ENCODE measurements at places on chromosomes 6 and 20. TPM values are rescaled to one million over a fixed set of nuclear protein-coding genes. Genes with fewer than 3 reads are reported as not detected.
A peak's percentile ranks its signal among the peaks of the same experiment; 100 is the strongest.

DNA sequence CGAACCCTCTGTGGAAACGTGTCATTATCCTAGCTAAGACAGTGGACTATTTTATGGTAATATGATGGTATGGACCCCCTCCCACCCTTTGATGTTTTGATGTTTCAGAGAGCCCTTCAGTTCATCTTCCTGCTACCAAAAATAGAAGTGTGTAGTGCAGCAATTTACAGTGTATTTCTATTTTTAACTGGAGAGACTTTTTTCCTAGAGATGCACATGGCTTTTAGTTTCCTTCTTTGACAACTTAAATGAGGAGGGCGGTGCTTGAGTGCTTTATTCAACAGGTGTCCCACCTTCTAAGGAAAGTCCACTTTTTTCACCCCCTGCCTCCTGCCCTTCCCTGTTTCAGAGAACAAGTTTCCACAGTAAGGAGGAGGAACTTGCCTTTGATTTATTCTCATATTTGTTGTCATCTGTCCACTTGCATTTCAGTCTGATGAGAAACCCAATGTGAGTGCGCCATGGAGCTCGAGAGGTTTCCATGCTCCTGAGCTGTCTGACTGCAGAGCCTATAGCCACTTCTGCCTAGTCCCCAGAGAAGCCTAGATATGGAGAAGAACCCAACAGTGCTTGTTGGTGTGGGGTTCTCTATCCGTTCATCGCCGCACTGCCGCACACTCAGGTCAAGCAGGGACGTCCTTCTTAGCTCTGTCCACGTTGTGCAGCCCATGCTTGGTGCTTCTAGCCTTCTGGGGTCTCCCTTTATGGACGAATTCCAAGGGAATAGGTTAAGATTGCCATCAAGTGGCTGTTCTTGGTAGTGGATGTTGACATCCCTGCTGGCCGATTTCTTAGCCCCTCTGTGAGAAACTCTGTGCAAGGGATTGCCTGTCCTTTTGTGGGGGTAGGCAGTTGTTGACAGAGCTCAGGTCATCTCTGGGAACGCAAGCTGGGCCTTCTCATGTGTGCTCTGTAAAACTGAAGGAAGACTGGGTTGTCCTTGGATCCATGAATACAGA is 144.2 kb downstream of the JARID2 start:
- no peaks in the 10 kb centered on the region for H3K36me3 ChIP-seq
- DNase-seq: peak; percentile 60
- no peak overlapping the region for H3K27ac ChIP-seq
- H3K4me1 ChIP-seq: no peaks in the 10 kb centered on the region
- no peak overlapping the region for H3K4me3 ChIP-seq

- DNase-seq: no peak
- H3K4me1 ChIP-seq: peaks cover 58% of the 10 kb centered on the region
- peak overlapping the region; percentile 69 for H3K27ac ChIP-seq
- no peaks in the 10 kb centered on the region for H3K27me3 ChIP-seq
- H3K4me3 ChIP-seq: peak overlapping the region; percentile 89
- peaks cover 10% of the 10 kb centered on the region for H3K36me3 ChIP-seq
These were observed 796 bp upstream of the TUBB start for GRCh38 chr6:30719356-30719755.

- H3K4me1 ChIP-seq: no peaks in the 10 kb centered on the region
- H3K27ac ChIP-seq: no peak overlapping the region
- H3K36me3 ChIP-seq: no peaks in the 10 kb centered on the region
- no peaks in the 10 kb centered on the region for H3K27me3 ChIP-seq
These were observed 80.2 kb downstream of the LRFN2 start for GRCh38 chr6:40506954-40507353.

DNA sequence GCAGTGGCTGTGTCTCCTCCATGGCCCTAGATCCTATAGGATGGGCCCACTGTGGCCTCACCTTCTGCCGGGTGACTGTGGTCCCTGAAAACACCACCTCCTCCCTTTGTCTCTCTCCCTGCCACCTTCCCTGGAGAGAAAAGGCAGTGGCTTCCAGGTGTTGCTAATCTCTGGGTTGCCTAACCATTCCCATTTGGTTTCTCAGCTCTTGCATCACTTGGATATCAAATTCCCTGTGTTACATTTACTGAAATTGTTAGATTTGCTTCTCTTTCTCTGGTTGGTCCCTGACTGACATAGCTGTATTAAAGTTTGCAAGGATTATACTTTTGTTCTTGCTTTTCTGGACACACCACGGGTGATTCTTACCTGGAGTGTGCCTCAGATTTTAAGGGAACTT is 9.3 kb upstream of the ZFP64 start:
- no peak overlapping the region for H3K4me3 ChIP-seq
- H3K36me3 ChIP-seq: no peaks in the 10 kb centered on the region
- no peak for DNase-seq
- no peaks in the 10 kb centered on the region for H3K4me1 ChIP-seq
- no peak overlapping the region for H3K27ac ChIP-seq

DNA sequence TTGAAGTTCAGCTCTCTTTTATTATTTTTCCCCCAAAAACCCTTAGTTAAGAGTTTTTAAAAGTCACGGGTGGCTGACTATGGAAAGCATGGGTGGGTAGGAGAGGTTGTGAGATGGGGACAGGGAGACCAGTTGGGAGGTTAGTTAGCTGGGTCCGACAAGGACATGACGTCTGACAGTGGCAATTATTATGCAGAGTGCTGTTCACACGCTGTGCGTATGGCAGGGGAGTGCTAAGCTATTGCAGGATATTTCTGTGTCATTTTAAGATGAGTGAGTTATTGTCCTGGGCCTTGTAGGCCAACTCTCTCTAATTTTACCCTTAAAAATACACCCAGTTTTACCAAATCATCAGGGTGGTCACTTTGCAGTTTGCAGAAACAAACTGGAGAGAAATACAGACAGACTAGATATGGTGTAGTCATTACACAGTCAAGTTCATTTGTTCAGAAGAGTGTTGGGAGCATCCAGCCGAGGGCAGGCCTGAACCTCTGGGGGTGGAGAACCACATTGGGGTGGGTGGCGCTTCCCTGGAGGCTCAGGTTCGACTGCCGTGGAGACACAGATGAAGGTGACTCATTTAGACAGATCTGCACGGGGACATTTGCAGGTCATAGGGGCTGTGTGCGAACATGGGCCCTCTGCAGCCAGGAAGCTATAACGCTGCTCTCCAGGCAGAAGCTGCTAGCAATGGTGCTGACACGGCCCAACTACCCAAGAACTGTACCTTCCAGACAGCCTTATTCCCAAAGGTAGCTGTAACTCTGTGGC is 307.6 kb downstream of the QKI start:
- H3K4me3 ChIP-seq: no peak overlapping the region
- DNase-seq: no peak
- H3K27me3 ChIP-seq: no peaks in the 10 kb centered on the region
- H3K27ac ChIP-seq: no peak overlapping the region
- H3K4me1 ChIP-seq: no peaks in the 10 kb centered on the region
- no peaks in the 10 kb centered on the region for H3K36me3 ChIP-seq

DNA sequence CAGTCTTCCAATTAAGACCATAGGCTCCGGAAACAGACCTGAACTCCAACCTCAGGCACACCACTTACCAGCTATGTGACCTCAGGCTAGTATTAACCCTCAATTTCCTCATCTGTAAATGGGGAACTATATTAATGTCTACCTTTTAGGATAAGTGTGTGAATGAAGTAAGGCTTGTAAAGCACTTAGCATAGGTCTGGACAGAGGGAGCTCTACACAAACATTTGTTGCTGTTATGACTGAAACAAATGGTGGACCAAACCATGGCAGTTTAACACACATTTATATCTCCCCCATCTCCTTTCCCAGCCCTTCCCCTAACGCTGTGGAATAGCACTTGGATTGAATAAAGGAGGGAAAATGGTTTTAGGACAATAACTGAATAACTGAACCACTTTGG is 48.7 kb downstream of the TSHZ2 start:
- no peaks in the 10 kb centered on the region for H3K27me3 ChIP-seq
- no peak overlapping the region for H3K4me3 ChIP-seq
- H3K4me1 ChIP-seq: no peaks in the 10 kb centered on the region
- no peaks in the 10 kb centered on the region for H3K36me3 ChIP-seq

- no peaks in the 10 kb centered on the region for H3K4me1 ChIP-seq
- no peak for DNase-seq
- no peaks in the 10 kb centered on the region for H3K36me3 ChIP-seq
- H3K27me3 ChIP-seq: peaks cover 11% of the 10 kb centered on the region
- H3K4me3 ChIP-seq: no peak overlapping the region
- no peak overlapping the region for H3K27ac ChIP-seq
These were observed 28.3 kb downstream of the MAS1 start for GRCh38 chr6:159919011-159919511.

DNA sequence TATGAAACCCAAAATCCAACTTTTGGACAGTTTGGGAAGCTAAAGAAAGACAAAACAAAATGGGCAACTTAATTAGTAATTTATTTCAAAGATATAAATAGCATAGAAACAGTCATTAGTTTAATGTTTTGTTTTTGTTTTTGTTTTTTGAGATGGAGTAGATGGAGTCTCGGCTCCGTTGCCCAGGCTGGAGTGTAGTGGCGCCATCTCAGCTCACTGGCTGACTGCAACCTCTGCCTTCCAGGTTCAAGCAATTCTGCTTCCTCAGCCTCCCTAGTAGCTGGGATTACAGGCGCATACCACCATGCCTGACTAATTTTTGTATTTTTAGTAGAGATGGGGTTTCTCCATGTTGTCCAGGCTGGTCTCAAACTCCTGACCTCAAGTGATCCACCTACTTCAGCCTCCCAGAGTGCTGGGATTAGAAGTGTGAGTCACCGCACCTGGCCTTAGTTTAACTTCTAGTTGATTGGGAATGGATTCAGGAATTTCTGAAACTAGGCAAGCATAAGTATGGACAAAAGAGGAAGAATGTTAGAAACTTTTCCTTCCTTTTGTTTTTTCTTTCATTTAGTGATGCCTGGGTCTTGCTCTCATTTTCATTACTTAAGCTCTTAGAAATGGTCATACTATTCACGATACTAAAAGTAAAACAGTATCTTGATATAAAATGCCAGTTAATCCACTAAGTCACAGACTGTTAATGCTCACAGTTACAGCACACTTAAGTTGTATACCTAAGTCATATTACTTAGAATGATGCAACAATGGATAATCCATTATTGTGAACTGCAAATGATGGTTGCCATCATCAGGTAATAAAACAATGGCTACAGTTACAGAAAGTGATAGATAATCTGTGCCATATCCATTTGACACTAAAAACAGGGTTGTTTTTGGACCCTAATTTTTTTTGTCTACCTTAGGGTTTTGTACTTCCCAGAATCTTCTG is 8.2 kb downstream of the SENP6 start:
- H3K4me1 ChIP-seq: peaks cover 72% of the 10 kb centered on the region
- no peaks in the 10 kb centered on the region for H3K27me3 ChIP-seq
- H3K4me3 ChIP-seq: no peak overlapping the region
- no peak for DNase-seq
- no peak overlapping the region for H3K27ac ChIP-seq
- H3K36me3 ChIP-seq: no peaks in the 10 kb centered on the region

- no peak for DNase-seq
- H3K36me3 ChIP-seq: no peaks in the 10 kb centered on the region
- peaks cover 56% of the 10 kb centered on the region for H3K4me1 ChIP-seq
- no peaks in the 10 kb centered on the region for H3K27me3 ChIP-seq
These were observed 36.3 kb upstream of the SIRPA start for GRCh38 chr20:1858871-1859270.

- no peak overlapping the region for H3K4me3 ChIP-seq
- H3K27me3 ChIP-seq: no peaks in the 10 kb centered on the region
- H3K36me3 ChIP-seq: peaks cover 53% of the 10 kb centered on the region
- peaks cover 100% of the 10 kb centered on the region for H3K4me1 ChIP-seq
- no peak for DNase-seq
These were observed 21.9 kb downstream of the NEDD9 start for GRCh38 chr6:11210386-11211138.

GRCh38 chr20:63982937-63983336 is 2.0 kb downstream of the PRPF6 start:
- H3K27ac ChIP-seq: no peak overlapping the region
- H3K27me3 ChIP-seq: no peaks in the 10 kb centered on the region
- H3K4me1 ChIP-seq: peaks cover 34% of the 10 kb centered on the region

DNA sequence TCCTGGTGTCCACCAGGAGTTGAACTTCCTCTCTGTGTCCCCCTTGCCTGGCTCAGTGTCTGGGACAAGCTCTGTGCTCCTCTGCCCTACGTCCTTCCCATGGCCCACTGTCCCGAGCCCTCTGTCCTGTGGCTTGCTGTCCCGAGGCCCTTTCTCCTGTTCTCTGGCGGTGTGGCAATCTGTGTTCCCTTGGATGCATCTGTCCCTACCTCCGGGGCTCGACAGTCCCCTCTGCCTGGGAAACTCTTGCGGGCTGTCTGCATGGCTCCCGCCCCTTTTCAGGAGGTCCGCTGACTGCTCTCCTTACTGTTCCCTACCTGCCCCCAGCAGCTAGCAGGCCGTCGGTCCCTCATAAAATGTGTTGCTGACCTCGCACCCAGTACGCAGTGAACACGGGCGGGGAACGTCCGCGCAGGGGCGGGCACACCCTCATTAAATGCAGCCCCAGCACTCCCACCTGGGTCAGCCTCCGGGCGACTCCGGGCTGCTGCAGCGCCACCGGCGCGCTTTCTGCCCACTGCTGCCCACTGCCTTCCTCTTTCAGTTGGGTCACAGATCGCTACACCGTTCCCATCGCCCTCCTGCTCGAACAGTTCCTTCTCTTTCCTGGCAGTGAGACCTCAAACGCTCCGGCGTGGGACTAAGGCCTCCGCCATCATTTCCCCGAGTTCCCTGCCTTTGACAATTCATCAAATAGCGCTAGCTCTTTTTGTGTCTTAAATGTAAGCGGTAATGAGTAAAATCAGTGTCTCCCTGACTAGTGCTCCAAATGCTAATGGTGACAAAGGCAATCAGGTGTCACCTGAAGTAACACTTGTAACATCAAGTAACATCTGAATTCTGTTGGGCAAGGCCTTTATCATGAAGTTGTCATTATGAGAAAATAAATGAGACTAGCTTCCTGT is 60.5 kb downstream of the RSPH3 start:
- no peaks in the 10 kb centered on the region for H3K27me3 ChIP-seq
- H3K4me3 ChIP-seq: no peak overlapping the region
- H3K27ac ChIP-seq: no peak overlapping the region
- peaks cover 6% of the 10 kb centered on the region for H3K4me1 ChIP-seq
- no peak for DNase-seq

Gene DEK
- 276 TPM for total RNA-seq

Gene RAB32
- total RNA-seq: 93.9 TPM

Gene ZSCAN23
- 0.91 TPM for total RNA-seq

Gene HDGFL1
- not detected for total RNA-seq

Gene PLCB4
- total RNA-seq: not detected

Gene CYP24A1
- total RNA-seq: 6.9 TPM

Data from HepG2 (cell line).